ENCODE measurements at places on chromosomes 12 and 14. TPM values are rescaled to one million over a fixed set of nuclear protein-coding genes. Genes with fewer than 3 reads are reported as not detected.

Gene TGFB3
- 2.1 TPM for total RNA-seq

- no peak for DNase-seq
These were observed 232.6 kb downstream of the EPS8 start for GRCh38 chr12:15556411-15557102.

Gene OR4N5
- total RNA-seq, result not detected

- DNase-seq, result no peak
These were observed 108.7 kb upstream of the NCOR2 start for GRCh38 chr12:124675881-124676713.

DNA sequence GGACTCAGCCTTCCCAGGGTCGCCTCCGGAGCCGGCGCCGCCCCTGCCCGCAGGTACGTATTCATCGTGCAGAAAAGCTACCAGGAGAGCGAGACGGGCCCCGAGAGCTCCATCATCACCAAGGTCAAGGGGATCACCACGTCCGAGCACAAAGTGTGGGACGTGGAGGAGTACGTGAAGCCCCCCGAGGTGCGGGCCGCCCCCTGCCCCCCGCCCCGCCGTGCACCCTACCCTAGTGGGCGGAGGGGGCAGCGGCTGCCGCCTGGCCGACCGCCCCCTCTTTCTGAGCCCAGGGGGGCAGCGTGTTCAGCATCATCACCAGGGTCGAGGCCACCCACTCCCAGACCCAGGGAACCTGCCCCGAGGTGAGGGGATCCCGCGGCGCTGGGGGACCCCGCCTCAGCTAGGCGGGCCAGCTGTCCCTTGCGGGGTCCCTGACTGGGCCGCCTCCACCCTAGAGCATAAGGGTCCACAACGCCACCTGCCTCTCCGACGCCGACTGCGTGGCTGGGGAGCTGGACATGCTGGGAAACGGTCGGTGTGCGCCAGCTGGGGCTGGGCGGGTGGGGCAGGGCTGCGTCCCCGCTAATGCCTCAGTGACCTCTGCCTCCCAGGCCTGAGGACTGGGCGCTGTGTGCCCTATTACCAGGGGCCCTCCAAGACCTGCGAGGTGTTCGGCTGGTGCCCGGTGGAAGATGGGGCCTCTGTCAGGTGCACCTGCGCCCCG is 973 bp downstream of the P2RX2 start:
- peak; percentile 63 for DNase-seq

Gene FAM181A
- not detected for total RNA-seq

- no peak for DNase-seq
These were observed 161.2 kb downstream of the TMTC3 start for GRCh38 chr12:88303335-88303734.

DNA sequence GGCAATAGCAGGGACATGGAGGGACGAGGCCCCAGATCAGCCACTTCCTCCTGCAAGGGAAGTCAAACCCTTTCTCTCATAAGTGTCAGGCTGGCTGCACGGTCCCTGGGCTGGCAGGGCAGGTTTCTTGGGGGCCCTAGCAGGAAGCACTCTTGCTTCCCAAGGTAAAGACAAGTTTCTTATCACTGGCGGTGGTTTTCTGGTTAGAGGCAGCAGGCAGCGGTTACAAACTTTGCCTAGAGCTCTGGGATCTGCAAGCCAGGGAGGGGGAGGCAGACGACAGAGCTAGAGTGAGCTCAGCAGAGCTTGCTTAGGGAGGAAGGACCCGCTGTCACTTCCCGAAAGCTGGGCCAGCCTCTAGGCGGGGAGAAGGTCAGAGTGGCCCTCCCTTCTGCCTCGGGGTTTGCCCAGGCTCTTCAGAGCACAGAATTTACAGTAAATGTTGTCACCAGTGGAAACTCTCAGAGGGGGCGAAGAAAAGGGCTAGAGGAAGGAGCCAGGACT is 20.4 kb downstream of the BATF start:
- DNase-seq, result no peak

- no peak for DNase-seq
These were observed 57.4 kb downstream of the ISCA2 start for GRCh38 chr14:74551001-74551400.

Gene CEBPE
- total RNA-seq, result not detected

- DNase-seq, result no peak
These were observed 31.9 kb downstream of the USP15 start for GRCh38 chr12:62291864-62292760.

- no peak for DNase-seq
These were observed 10.8 kb downstream of the SUOX start for GRCh38 chr12:56007564-56008559.

- DNase-seq, result no peak
These were observed 30.4 kb downstream of the RTL1 start for GRCh38 chr14:100873096-100873482.

DNA sequence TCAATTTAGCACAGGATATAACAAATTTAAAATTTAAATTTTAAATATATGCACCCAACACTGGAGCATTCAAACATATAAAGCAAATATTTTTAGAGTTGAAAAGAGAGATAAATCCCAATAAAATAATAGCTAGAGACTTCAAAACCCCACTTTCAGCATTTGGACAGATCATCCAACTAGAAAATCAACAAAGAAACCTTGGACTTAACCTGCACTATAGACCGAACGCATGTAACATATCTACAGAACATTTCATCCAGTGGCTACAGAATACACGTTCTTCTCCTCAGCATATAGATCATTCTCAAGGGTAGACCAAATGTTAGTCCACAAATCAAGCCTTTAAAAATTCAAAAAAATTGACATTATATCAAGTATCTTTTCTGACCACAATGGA is 64.0 kb downstream of the SPTSSA start:
- no peak for DNase-seq

Gene BCL7A
- 12.7 TPM for total RNA-seq

DNA sequence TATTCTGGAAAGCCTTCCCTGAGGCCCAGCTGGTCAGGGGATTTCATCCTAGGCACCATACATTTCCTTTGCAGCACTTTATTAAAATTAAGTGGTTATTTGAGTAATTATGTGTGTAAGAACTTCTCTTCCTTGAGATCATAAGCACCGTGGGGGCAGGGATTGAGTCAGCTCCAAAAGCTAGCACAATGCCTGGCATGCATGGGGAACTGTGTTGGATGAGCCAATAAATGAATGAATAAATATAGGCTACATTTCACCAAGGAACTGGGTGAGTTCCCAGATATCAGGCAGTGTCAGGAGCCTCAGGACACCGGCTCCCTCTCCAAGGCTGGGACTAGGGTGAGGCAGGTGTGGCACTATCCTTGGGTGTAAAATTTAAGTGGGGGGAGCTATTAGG is 82.8 kb upstream of the FBXO21 start:
- no peak for DNase-seq

Gene SLCO1B3
- total RNA-seq, result not detected

GRCh38 chr12:99029511-99030271 is 384.6 kb downstream of the APAF1 start:
- DNase-seq, result no peak

Gene MANSC4
- total RNA-seq, result not detected

DNA sequence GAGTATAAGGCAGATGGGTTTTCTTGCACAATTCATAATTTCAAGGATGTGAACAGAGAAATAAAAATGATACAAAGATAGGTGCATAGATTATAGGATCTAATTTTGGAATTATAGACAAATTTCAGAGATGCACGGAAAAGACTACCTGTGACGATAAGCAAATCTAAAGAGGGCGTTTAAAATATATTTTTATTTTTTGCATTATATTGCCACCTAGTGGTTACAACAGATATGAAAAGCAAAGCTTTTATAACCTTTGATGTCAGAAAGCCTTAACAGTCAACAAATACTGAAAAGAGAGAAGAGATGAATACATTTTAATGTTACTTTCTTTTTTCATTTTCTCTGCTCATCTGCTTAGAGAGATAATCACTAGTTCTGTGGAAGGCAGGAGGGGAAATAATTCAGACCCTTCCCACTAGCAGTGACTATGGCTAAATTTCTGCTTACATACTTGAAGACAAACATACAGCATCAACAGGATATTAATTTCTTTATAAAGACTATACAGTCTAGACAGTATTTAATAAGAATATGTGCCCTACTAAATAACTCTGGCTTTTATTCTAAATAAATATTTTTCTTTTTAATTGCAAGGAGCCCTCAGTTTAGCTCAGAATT is 46.3 kb downstream of the NTS start:
- DNase-seq, result no peak

DNA sequence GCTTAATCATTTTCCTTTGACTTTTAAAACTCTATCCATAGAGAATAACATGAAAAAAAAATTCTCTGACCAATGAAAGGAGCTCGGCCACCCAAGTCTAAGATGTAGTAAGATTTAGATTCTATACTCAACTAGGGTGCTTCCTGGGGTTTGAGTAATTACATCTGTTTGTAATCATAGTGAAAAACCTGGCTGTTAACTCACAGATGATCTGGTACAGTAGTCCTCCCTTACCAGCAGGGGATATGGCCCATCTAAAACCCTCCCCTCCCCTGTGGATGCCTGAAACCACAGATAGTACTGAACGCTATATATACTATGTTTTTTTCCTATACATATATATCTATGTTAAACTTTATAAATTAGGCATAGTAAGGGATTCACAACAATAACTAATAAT is 89.2 kb downstream of the DAAM1 start:
- no peak for DNase-seq

DNA sequence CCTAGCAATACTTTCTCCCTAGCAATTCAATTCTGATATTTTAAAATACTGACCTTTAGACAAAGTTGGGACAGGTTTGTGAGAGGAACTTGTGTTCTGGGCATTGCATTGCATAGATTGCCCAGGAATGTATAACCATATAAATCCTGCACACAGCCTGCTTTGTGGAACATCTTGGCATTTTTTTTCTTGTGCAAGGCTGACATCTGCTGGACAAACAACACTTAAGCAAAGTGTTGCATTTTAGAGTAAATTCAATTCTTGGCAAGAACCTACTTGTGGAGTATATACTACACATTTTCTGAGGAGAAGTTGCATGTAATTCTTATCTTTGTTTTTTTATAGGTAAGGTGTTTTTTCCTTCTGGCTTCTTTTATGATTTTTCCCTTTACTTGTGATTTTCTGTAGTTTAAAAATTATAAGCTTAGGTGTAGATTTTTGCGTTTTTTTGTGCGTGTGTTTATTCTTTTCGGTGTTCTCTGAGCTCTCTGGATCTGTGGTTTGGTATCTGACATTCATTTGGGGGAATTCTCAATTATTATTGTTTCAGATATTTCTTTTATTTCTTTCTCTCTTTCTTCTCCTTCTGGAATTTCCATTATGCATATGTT is 26.4 kb downstream of the TESPA1 start:
- no peak for DNase-seq

- no peak for DNase-seq
These were observed 94.3 kb downstream of the LRRC74A start for GRCh38 chr14:76920331-76921087.

DNA sequence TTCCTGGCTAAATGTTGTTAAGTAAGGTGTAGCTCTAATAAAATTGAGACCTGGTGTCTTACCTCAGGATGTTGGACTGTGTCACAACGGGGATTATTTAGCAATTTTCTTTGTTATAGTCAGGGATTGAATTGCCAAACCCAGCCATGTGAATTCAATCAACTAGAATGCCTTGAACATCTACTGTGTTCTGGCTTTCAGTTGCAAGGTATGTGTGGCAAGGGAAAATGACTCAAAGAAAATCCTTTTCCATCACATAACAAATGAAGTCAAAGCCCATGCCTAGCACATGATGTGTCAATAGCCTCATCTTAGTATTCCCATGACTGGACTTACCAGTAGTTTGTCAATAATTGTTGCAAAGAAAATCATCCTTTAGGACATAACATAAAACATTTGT is 519.8 kb upstream of the FLRT2 start:
- no peak for DNase-seq

GRCh38 chr14:60807971-60808370 is 73.4 kb downstream of the MNAT1 start:
- DNase-seq, result no peak

Gene PNN
- 121 TPM for total RNA-seq

DNA sequence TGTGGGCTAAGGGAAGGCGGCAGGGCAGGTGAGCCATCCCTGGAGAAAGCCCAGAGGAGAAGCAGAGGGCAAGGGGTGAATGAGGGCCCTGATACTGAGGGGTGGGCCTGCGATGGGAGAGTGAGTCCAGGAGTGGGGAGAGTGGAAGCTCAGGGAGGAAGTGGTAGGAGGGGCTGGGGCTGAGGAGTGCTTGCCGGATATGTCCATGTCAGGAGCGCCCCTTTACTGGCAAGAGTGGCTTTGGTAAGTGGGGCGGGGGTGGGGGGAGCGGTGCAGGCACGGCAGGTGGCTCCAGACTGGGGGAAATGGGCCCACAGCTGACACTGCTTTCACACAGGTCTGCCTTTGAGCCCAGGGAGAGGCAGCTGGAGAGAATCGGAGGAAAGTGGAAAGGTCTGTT is 86.4 kb upstream of the GPR68 start:
- no peak for DNase-seq

All from H1 (cell line).